ENCODE measurements at places on chromosomes 2 and 18.
A peak's percentile ranks its signal among the peaks of the same experiment; 100 is the strongest.

DNA sequence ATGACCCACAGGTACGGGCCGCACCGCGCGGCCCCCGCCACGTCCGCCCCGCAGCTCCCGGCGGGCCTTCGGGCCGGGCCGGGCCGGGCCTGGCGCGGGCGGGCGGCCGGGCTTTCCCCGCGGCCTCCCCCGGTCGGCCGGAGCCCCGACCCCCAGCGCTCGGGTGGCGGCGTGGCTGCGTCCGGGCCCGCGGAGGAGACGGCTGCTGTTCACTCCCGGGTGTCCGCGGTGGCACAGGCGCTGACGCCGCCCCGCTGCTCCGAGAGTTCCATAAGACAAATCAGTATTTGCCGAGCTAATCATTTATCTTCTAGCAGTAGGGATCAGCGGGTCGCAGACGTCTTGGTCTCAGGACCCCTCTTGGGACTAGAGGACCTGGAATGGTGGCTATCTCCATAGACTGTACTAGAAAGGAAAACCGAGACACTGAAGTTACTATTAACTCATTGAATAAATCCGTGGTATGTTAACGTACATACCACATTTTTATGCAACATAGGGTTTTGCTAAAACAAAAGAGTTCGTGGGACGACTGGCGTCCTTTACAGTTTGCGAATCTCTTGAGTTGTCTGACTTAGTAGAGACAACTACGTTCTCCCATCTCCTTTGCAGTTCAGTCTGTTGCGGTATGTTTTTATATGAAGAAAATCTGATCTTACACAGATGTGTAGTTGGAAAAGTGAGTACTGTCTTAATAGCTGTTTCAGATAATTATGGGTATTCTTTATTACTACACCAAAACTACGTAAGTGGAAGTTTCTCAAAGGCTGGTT lies 500 bp downstream of the LIMS1 start:
- peak; percentile 32 for DNase-seq

GRCh38 chr18:35458271-35458670 lies 39.5 kb downstream of the INO80C start:
- no peak for DNase-seq

DNA sequence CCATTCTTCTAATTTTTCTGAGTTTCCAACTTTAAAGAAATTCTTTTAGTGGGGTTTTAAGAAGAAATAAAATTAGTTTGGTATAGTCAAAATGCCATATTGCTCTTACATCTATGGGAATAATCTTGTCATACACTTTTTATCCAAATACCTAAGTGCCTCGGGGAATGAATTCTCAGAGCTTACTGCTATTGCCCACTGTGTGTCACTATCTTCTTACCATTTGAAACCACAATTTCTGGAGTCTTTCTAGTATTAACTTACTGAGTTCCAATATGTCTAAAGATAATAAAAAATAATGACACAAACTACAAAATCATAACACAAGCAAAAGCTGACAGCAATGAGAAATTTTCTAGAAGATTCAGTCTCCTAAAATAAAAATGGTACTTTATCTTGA lies 23.7 kb upstream of the DNAH6 start:
- DNase-seq, result no peak

GRCh38 chr2:51258301-51258700 lies 226.4 kb upstream of the NRXN1 start:
- no peak for DNase-seq

DNA sequence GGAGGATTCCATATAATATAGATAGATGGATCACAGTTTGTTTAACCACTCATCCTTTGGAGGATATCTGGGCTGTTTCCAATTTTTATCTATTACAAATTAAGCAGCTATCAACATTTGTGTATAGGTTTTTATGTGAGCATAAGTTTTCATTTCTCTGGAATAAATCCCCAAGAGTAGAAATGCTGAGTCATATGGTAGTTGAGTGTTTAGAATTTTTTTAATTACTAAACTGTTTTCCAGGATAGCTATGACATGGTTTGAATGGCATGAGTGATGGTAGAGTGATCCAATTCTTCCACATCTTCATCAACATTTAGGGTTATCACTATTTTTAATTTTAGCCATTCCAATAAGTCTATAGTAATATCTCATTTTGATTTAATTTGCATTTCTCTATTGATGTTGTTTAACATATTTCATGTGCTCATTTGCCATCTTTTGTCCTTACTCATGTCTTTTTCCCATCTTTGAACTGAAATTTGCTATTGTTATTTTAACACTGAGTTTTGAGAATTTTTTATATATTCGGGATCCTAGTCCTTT lies 31.4 kb downstream of the ABCB11 start:
- no peak for DNase-seq

DNA sequence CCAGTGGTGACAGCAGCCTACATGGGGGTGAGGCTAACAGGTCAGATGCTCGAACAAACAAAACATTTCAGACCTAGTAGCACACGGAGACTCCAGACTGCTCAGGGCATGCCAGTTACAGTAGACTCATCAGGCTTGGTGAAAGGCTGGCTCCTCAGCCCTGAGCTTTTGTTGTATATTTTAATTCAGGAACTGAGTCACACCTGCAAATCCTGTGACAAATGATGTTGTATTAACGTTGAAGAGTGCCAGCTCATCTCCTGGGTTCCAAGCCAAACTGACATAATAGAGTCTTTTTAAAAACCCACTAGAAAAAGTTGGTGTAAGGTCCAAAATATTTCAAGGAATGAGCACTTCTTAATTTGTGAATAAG lies 65.3 kb downstream of the C1D start:
- DNase-seq, result no peak

- no peak for DNase-seq
These were observed 115.6 kb downstream of the RDH14 start for GRCh38 chr2:18444806-18445205.

- DNase-seq, result no peak
These were observed 16.5 kb downstream of the OSBPL1A start for GRCh38 chr18:24381126-24381525.

- DNase-seq, result no peak
These were observed 57.8 kb upstream of the NABP1 start for GRCh38 chr2:191620144-191620543.

- DNase-seq, result no peak
These were observed 74.0 kb downstream of the BIRC6 start for GRCh38 chr2:32430804-32431203.

DNA sequence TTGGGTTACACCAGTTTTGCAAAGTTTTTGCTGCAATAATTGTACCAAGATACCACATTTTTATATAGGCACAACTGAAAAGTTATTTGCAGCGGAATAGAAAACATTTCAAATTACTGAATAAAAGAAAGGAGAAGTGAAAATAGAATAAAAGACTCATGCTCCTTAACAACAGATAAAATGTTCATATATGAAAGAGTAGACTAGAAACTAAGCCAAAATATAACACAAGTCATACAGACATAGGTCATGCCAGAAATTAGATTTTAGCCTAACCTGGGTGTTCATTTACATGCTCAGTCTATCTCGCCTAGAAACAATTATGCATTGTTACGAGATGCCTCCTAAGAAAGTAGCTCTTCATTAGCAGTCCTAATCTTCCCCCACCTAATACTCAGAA lies 16.4 kb upstream of the MAP3K20 start:
- DNase-seq, result no peak

- DNase-seq, result no peak
These were observed 484.0 kb upstream of the ID2 start for GRCh38 chr2:8197825-8198224.

GRCh38 chr2:217654168-217654567 lies 348.6 kb downstream of the TNS1 start:
- DNase-seq, result no peak

DNA sequence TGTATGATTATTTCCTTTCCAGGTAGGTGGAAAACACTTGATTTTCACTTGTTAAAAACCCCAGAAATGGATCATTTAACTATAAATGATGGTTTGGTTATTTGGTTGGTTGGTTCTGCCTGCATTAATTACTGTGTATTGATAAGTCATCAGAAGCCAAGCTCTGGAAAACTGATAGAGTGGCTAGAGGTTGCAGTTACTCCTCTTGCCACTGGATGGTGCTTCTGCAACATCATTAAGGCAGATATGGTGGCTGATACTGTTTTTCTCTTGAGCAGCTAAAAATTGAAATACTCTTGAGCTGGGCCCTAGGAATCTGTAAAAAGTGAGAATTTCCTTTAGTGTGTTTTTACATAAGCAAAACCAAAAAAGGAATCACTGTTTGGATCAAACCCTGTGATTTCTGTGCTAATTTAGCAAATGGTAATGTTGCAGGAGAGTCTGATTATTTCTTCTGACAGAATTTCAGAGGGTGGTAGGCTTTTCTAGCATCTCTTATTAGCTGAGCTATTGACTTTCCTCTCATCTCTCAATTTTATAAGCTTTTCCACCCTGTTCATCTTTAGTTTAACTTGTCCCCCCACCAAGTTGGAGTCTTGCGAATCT lies 54.3 kb downstream of the RAB10 start:
- DNase-seq, result peak; percentile 10

DNA sequence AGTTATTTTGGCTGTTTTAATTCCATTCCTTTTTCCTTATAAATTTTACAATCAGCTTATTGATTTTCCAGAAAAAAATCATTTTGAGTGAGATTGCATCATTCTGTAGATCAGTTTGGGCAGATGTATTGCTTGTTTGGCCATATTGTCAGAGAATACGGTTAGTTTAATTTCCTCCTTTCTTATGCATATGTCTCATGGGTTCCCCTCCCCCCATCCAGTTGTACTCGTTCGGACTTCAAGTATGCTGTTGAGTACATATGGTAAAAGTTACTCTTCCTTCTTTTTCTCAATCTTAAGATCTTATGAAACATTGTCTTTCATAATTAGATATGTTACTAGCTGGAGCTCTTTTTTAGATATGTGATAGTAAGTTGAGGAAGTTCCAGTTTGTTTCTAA lies 131.2 kb upstream of the TTC27 start:
- no peak for DNase-seq

- DNase-seq, result no peak
These were observed 102.1 kb downstream of the SMAD7 start for GRCh38 chr18:48848641-48849143.

- DNase-seq, result peak; percentile 64
These were observed 864 bp downstream of the LBH start for GRCh38 chr2:30231996-30232800.

GRCh38 chr18:79401494-79402208 lies 5.9 kb downstream of the NFATC1 start:
- DNase-seq, result peak; percentile 35

DNA sequence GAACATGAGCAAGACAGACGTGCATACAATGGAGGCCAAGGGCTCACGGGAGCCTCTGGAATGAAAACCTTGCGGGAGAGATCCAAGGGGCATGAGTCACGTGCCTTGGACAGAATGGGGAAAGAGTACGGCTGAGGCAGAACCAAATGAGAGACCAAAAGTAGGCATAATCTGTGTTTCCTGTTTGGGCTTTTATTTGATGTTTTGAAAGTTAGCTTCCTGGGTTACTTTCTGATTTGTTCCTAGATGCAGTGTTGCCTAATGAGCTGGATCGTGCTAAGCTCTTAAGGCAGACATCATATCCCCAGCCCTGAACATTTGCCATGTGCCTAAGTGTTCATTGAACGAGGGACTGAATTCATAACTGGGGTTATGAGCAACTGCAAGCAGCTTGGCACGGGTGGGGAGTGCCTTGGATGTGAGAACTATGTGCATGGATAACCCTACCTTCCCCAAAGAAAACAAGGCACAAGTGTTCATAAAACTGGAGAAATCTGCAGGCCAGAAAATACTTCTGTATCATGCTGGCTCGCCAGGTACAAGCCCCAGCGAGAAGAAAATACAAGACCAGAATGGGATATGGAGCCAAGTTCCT lies 60.3 kb upstream of the RPL31 start:
- DNase-seq, result no peak

GRCh38 chr18:74930616-74931015 lies 278.3 kb downstream of the PTGR3 start:
- no peak for DNase-seq

DNA sequence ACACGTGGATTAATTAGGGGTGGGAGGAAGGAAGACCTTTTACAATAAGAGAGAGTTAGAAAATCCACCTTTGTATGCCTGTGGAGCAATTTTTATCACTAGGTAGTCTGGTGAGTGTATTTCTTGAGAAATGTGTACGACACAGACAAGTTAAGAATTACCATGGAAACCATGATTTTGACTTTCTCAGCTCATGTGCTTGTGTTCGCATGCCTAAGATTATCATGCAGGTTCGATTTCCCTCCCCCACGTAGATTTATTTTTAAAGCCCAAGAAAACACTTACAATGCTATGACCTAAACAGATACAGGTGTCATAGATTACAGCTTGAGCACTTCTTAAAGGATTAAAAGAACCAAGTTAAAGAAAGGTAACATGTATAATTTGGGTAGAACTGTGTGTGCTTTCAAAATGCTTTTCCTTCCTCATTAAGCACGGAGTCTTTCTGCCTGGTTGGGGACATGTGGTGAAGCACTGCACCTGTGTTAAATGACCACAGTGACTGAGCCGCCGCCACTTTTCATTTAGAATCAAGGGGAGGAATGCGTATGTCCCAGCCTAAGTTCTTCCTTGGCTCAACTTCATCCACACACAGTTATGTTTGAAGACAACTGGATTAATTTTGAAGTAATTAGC lies 16.6 kb downstream of the SERTAD2 start:
- DNase-seq, result no peak

DNA sequence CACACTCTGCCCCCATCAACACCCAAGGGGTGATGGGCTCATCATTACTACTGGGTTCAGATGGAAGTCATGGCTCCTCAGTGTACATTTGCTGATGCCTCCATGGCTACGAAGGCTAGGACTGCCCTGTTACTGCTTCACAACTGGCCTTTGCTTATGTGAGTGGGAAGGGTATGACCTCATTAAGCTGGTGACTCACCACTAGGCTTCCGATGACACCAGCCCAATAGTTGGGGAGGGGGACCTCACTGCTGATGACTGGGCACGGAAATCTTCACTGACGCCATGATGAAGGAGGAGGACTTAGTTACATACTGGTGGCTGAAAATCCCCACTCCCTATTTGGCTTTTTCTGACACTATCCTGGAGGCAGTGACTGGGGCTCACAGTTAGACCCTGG lies 263.2 kb downstream of the CMPK2 start:
- DNase-seq, result no peak

DNA sequence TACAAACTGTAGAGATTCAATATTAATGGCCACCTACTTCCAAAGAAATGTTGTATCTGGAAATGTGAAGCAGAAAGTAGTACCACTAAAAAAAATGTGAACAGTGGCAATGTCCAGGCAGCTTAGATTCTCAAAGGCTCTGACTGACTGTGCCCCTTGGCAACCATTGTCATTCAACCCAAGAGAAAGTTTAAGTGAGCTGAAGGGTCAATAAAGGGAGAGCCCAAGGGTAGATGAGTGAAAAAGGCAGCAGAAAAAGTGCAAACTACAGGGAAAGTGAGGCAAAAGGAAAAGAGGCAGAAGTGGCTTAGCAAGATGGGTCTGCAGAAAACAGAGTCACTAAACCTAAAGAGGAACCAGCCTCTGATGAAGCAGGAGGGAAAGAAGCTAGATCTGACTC lies 802.9 kb downstream of the CPS1 start:
- DNase-seq, result no peak

DNA sequence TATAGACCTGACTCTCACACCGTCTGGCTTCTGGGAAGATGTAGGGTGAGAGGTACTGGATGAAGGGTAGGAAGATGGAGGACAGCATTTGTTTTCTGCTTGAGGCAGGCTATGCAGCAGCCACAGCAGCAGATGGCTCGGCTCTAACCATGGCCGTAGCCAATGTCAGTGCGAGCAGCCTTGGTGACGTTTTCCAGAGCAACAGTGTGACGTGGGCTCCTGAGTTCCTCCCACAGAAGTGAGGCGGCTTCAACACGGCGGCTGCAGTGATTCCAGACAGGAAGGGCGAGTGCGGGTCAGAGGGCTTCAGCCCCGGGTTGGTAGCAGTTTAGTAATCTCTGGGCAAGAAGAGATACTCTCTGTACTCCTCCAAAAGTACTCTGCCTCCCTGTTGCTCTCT lies 133.0 kb upstream of the MYT1L start:
- no peak for DNase-seq

GRCh38 chr2:167816874-167817290 lies 430.5 kb downstream of the STK39 start:
- no peak for DNase-seq

Data from NCI-H526 (cell line).